ENCODE measurements at places on chromosomes 2 and 18.
A peak's percentile ranks its signal among the peaks of the same experiment; 100 is the strongest.

- no peak for DNase-seq
These were observed 28.7 kb upstream of the RTN4 start for GRCh38 chr2:55078956-55079355.

- DNase-seq = no peak
These were observed 61.9 kb downstream of the ZNF516 start for GRCh38 chr18:76432970-76433767.

- no peak for DNase-seq
These were observed 452.1 kb downstream of the TMX3 start for GRCh38 chr18:68262690-68263294.

DNA sequence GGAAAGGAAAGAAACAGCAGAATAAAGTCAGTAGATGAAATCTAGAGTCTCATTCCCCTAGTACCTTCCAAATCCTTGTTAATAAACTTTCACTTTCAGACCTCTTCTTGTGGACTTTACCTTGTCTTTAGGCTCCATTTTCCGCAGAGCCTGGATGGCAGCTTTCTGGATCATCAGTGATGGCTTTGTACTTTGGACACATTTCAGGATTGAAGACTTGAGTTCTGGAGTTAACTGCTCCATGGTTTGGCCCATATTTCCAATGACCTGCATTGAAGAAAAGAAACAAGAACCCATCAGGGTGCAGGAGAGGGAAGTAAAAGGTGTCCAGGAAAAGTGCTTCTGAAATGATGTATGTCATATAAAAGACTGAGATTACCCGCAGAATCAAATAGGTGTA is 14.4 kb downstream of the APOB start:
- no peak for DNase-seq

GRCh38 chr2:227536445-227536844 is 62.2 kb upstream of the SCYGR2 start:
- no peak for DNase-seq

GRCh38 chr18:5451150-5451549 is 92.6 kb downstream of the EPB41L3 start:
- no peak for DNase-seq

DNA sequence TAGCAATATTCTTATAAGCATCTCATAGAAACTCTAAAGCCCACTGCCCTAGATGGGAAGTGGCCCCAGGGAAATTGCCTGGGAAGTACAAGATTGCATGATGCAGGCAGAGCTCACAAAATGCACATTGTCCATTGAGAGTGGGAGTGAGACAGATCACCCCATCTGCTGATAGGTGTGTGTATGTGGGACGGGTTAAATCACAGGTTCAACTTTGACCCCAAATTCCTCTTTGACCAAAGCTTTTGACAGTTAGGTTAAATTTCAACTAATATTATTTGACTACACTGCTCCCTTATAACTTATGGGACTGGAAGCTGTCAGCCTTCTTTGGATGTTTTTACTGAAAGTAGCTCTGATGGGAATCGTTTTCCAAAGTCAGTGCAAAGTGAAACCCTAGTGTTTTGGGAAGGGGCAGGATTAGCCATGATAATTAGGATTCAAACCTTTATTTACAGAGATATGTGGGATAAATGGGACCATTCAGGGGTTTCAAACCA is 11.4 kb upstream of the FABP1 start:
- DNase-seq = no peak

- DNase-seq = peak; percentile 18
These were observed 81.5 kb upstream of the YWHAQ start for GRCh38 chr2:9712263-9712662.

GRCh38 chr2:47266939-47267710 is 112.0 kb upstream of the STPG4 start:
- DNase-seq = no peak

GRCh38 chr2:96596596-96596995 is 41.5 kb downstream of the KANSL3 start:
- DNase-seq = no peak

- no peak for DNase-seq
These were observed 822 bp upstream of the GPD2 start for GRCh38 chr2:156435396-156435717.

GRCh38 chr2:12227941-12228608 is 481.6 kb downstream of the LPIN1 start:
- no peak for DNase-seq

DNA sequence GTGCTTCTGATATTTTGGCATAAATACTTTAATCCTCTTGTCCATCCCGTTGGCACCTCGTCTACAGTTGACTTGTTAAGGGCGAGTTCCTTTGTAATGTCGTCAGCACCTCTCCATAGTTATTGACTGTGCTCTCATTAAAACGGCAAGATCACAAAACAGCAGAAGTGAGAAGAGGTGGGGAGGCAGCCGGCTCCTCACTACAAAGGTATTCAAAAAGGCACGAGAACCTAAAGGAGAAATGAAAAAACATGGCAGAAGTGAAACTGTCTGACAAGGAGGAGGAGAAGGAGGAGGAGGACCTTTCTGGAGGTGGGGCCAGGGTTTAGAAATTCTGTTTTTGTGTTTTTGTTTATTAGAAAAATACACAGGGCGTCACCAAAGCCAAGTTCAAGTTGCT is 235.6 kb downstream of the BCL11A start:
- peak; percentile 3 for DNase-seq

DNA sequence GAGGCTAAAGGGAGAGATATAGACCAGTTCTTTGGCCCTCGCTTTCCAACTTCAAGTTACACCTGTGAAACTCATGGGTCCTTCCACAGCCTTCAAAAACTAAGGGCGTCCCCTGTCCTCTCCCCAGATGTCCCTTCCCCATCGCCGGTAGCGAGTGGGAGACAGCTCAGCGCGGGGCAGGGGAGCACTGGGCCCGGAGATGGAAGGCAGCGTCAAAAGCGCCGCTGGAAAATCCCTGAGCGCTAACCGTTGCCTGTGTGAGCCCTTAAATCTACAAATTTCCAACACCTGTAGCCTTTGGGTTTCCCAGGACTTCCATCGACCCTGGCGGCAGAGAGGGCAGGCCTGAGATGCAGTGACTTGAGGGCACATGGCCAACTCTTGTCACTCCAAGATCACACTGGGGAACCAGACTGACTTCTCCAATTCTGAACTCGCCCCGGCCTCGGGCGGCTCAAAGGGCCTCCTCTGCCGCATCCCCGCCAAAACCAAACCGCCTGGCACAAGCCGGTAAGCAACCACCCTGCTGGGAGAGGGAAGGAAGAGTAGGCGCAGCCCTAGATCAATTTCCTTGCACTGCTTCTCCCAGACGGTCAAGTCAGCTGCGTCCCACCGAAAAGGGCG is 879 bp upstream of the EPAS1 start:
- DNase-seq = peak; percentile 7

DNA sequence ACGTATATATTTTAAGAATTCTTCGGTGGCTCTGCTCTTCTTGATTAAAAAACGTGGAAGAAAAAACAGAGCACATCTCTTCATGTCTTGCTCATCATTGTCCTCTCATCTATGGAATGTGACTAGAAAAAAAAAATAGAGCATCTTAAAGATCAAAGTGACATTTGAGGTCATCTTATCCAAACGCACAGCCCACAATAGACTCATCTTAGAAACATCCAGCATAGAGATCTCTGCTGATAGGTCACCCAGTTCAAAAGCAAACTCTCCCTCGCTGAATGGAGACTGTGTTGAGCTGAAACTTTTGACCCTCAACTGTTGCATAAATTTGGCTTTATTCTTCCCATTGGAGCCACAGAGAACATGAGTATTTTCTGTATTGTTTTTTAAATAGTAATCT is 65.2 kb downstream of the CMPK2 start:
- DNase-seq = no peak

DNA sequence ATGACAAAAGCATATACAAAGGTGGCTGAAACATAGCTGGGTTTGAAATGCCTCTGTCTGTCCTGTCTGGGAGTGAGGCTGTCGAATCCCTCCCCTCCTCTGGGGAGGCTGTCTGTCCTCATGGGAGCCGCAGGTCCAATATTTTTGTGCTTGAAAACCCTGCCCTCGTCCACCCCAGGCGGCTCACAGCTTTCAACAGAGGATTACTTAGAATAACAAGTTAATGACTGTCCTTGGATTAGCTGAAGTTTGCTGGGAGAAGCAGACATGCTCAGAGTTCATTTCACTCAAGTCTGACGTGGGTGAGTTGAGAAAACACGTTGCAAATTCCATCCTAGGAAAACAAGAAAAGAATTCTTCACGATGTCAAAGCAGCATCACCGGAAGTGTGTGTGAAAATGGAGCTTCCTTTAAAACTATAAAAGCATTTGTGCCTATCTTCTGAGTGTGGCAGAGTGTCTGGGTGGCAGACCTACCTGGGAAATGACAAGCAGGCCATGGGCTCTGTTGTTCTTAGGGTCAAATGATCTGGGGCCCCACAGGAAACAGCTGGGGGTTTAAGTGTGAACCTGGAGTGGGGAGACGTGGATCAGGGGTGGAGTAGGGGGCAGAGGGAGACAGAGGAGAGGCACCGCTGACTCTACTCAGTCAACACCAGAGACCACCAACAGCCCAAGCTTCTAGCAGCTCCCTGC is 77.1 kb downstream of the DDX1 start:
- DNase-seq = no peak

GRCh38 chr2:177635696-177636095 is 243.1 kb downstream of the AGPS start:
- DNase-seq = no peak

DNA sequence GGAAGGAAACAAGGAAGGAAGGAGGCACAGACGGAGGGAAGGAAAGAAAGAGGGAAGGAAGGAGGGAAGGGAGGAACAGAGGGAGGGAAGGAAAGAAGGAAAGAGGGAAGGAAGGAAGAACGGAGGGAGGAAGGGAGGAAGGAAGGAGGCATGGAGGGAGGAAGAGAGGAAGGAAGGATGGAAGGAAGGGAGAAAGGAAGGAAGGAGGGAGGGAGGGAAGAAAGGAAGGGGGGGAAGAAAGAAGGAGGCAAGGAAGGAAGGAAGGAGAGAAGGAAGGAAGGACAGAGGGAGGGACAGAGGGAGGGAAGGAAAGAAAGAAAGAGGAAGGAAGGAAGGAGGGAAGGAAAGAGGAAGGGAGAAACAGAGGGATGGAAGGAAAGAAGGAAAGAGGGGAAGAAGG is 7.6 kb upstream of the ACOXL start:
- DNase-seq = no peak

DNA sequence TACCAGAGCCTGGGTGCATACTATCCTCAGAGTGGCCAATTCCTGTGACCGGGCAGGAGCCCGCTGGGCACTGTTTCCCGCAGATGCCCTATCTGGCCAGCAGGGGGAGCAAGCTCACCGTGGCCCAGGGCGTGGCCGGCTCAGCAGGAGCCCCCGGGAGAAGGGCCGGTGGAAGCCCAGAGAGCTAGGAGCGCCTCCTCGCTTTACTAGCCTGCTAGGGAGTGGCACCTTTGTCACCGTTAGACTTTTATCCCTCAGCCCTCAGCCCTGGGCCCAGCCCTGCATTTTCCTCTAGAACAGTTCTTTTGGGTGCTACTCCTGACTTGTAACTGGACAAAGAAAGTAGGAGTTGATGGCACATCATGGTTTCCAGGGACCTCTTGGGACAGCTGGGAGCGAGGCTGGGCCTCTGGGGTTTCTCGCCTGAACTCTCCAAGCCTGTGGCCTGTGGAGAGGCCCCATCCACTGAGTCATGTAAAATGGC is 24.0 kb downstream of the TMEM177 start:
- peak; percentile 68 for DNase-seq

- DNase-seq = no peak
These were observed 60.3 kb upstream of the UPP2 start for GRCh38 chr2:158041400-158041799.

DNA sequence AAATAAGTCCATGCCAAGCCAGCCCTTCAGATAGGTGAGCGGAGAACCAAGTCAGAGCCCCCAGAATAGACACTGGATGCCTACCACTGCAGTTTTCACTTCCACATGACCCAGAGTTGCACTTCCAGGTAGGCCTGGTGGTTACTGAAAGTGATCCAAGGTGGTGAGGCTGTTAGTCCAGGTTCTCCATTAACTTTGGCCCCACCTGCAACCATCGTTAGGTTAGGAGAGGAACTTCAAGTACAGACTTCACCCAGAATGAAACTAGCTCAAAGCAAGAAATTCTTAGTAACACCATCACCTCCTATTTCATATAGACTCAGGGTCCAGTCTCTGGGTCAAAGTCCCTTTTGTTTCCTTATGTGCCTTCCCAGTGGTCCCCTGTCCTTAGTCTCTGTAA is 293.1 kb upstream of the ID2 start:
- no peak for DNase-seq

DNA sequence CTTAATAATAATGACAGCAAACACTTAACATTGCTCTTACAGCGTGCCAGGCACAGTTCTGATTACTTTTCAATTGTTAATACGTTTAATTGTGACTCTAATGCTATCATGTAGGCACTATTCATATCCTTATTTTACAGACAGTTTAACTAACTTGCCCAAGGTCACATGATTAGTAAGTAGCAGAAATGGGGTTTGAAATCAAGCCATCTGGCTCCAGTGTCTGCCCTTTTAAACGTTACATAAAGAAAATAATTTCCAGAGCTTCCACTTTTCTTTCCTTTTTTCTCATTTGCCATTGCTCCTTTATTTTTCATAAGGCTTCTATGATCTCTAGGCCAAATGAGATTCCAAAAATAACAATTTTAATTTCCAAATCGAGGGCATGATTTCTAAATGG is 50.6 kb upstream of the IKZF2 start:
- DNase-seq = no peak

DNA sequence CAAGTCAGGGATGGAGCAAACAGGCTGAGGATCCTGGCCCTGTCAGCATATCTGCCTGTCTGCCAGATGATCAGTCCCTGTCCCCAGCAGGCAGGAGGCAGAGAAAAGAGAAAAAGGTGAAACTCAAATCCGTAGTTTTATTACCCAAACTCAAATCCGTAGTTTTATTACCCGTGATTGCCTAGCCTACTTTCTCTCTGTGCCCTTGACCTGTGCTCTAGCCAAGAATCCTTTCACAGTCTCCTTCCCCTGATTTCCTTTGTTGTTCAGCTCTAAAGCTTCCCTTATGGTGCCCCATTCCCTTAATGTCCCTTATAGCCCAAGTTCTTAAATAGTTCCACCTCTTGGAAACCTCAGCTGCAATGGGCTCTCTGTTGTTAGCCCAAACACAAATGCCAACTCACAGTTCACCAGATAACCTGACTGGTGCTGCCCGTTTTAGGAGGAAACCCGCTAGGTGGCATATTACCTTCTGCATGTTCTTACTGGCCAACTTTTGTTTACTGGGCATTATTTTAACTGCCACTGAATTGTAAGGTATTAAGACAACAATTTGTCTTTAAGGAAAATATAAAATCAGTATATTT is 125.7 kb upstream of the FZD5 start:
- no peak for DNase-seq

GRCh38 chr2:176091329-176092258 is 927 bp upstream of the HOXD13 start:
- DNase-seq = no peak

DNA sequence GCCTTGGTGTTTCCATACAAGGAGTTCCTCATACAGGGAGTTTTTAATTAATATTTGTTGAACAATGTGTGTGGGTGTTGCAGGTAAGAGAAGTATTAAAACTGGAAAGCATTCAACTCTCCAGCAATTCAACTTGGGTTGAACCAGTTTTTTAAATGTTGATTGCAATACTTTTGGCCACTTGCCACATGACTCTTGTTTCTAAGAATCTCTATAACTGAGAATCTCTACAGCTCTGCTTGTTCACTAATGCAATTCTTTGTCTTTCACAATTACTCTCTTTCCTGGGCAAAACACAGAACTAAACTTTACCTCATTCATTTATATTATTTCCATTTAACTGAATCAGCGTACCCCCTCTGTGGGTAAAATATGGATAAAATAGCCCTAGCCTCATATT is 429.4 kb downstream of the ARHGAP15 start:
- no peak for DNase-seq

- no peak for DNase-seq
These were observed 66.7 kb downstream of the SKA1 start for GRCh38 chr18:50441501-50441900.

- DNase-seq = no peak
These were observed 25.8 kb downstream of the PHLPP1 start for GRCh38 chr18:62741118-62741566.
